Activated CD8-positive, alpha-beta memory T cell treated with anti-CD3 and anti-CD28 coated beads for 36 hours (primary cell): ENCODE measurements at places on chromosomes 1 and 21. TPM values are rescaled to one million over a fixed set of nuclear protein-coding genes. Genes with fewer than 3 reads are reported as not detected.

FAM163A gene
- total RNA-seq = not detected

USH2A gene
- not detected for total RNA-seq

ASPM gene
- total RNA-seq = 25.8 TPM

SLC2A5 gene
- total RNA-seq = not detected

ASTN1 gene
- total RNA-seq = not detected

OVAAL gene
- not detected for total RNA-seq

JMJD4 gene
- total RNA-seq = 28.4 TPM

PCP4 gene
- not detected for total RNA-seq

CNKSR1 gene
- total RNA-seq = 0.84 TPM

CLDN8 gene
- total RNA-seq = not detected

KCND3 gene
- not detected for total RNA-seq

HEYL gene
- total RNA-seq = not detected

SERTAD4 gene
- not detected for total RNA-seq

RNF186 gene
- not detected for total RNA-seq

GJA5 gene
- total RNA-seq = not detected

PDPN gene
- not detected for total RNA-seq

TNFRSF9 gene
- 270 TPM for total RNA-seq

NBPF20 gene
- 1.5 TPM for total RNA-seq

F5 gene
- 88.5 TPM for total RNA-seq

DNALI1 gene
- not detected for total RNA-seq

GFI1 gene
- 74.4 TPM for total RNA-seq

MANEAL gene
- total RNA-seq = 5.6 TPM

ALX3 gene
- not detected for total RNA-seq

LZIC gene
- 28.7 TPM for total RNA-seq

IFFO2 gene
- 20.5 TPM for total RNA-seq

CTBS gene
- 8.5 TPM for total RNA-seq

LENEP gene
- 0.61 TPM for total RNA-seq

SELE gene
- not detected for total RNA-seq

DYRK3 gene
- total RNA-seq = 12.7 TPM

FCRL6 gene
- 0.40 TPM for total RNA-seq

WNT3A gene
- not detected for total RNA-seq

F13B gene
- total RNA-seq = not detected

ZRANB2 gene
- 103 TPM for total RNA-seq

LINGO4 gene
- 0.08 TPM for total RNA-seq

SLC6A17 gene
- 0.10 TPM for total RNA-seq

FCER1G gene
- 0.95 TPM for total RNA-seq

PDE9A gene
- total RNA-seq = 2.2 TPM

BTBD19 gene
- 9.6 TPM for total RNA-seq

CEP104 gene
- total RNA-seq = 36.6 TPM

STMN1 gene
- 344 TPM for total RNA-seq

CD1E gene
- total RNA-seq = not detected

MMEL1 gene
- not detected for total RNA-seq

ZMYND12 gene
- 0.34 TPM for total RNA-seq

NBPF15 gene
- total RNA-seq = 21.9 TPM

CGN gene
- 1.8 TPM for total RNA-seq
